ENCODE measurements at places on chromosomes 11 and 22.

- no peak for DNase-seq
Measured at GRCh38 chr11:12019337-12019736, 10.9 kb upstream of the DKK3 start.

DNA sequence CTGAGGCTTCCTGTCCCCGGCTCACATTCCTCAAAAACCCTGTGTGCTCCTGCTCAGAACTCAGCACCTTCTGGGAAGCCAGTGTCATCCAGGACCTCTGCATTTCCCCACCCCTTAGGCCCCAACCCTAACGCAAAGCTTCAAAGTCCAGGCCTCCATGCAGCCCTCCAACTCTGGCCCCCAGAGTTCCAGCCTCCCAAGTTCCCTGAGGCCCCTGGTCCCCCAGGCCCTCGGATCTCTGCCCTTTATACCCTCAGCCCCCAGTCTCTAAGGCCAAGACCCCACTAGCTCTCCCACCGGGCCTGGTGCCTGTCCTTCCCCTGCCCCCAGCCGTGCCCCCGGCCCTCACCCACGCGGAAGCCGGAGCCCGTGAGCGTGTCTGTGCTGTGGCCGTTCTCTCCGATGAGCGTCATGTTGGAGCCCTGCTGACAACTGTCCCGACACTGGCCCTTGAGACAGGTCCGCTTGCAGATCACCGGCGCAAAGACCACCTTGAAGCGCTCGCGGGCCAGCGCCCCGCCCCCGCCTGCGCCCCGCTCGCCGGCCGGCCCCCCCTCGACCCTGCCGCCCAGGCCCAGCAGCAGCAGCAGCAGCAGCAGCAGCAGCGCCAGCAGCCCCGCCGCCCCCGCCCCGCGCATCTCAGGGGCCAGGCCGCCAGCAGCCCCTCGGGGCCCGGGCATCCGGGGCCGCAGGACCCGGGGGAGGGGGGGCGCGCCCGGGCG is 718 bp downstream of the LTBP3 start:
- DNase-seq: no peak

- no peak for DNase-seq
Measured at GRCh38 chr11:116970485-116971292, 127.5 kb downstream of the SIK3 start.

DNA sequence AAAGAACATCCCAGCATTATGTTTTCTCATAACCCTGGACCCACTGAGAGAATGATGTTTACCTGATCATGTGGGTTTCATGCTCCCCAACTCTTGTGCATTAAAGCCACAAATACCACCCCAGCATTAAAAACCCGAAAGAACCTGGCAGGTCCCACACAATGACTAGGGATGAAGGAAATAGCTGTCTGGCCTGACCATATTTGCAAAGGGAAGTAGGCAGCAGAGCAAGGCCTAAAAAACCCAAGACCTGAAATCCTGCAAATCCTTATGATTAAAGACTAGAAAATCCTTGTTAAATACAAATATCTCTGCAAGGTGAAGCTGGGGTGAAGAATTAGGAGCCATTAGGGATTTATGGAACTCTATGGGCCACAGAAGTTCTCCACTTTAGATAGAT is 23.7 kb downstream of the PAK1 start:
- no peak for DNase-seq

- no peak for DNase-seq
Measured at GRCh38 chr11:79762279-79762921, 321.6 kb upstream of the TENM4 start.

- DNase-seq: no peak
Measured at GRCh38 chr11:57637626-57638004, 12.1 kb downstream of the YPEL4 start.

DNA sequence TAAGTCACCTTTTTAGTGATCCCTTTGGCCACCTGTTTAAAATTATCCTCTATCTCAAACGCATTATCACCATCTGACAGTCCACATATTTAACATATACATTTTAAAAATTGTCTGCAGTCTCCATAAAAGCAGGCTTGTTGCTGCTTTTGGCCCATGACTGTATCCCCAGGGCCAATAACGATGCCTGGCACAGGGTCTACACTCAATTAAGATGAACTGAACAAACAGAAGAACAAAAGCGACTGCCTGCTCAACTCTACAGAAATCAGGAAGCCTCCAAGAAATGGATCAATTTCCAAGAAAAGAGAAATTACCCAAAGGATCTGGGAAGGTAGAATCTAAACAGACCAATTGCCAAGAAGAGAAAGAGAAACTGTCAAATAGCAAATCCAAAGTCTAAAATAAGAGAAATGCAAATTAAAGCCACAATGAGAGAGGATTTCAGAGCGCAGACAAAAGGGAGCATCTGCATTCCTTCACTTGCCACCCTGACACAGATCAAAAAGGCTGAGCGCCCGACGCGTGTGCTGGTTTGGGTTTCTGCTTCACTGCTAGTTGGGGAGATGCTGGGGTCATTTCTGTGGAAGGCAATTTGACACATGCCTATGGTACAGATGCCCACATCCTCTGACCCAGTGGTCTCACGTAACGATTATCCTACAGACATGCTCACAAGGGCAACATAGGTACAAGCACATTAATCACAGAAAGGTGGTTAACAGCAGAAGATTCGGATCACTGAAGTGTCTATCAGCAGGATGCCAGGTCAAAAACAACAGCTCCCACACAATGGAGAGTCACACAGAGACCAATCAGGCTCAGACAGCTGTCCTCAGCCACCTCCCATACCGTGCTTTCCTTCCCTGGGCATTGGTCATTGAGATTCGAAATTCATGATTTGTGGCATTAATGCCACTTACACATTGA is 55.9 kb downstream of the SHISAL1 start:
- DNase-seq: no peak

DNA sequence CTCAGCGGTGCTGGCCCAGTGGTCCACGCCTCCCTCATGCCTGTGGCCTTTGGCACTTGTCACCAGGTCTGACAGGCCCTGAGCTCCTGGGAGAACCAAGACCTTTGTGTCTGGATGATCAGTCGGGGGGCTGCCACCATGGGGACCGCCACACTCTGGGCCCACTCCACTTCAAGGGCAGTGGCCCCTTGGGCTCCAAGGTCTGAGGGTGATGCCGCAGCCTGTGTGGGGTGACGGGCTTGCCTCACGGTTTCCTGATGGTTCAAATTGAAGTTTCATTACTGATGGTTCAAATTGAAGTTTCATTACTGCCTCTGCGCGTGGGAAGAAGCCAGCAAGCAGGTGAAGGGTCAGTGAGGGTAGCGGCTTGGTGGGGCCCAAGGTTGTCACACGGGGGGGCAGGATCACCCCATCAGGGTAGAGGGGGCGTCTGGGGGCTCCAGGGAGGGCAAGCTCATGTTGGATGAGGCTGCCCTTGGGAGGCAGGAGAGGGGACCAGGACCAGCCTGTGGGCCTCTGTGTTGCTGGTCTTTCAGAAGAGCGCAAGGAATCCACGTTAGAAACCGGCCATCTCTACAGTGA is 27.5 kb downstream of the TRMU start:
- DNase-seq: no peak

GRCh38 chr11:102974552-102975280 is 19.2 kb upstream of the MMP13 start:
- no peak for DNase-seq

DNA sequence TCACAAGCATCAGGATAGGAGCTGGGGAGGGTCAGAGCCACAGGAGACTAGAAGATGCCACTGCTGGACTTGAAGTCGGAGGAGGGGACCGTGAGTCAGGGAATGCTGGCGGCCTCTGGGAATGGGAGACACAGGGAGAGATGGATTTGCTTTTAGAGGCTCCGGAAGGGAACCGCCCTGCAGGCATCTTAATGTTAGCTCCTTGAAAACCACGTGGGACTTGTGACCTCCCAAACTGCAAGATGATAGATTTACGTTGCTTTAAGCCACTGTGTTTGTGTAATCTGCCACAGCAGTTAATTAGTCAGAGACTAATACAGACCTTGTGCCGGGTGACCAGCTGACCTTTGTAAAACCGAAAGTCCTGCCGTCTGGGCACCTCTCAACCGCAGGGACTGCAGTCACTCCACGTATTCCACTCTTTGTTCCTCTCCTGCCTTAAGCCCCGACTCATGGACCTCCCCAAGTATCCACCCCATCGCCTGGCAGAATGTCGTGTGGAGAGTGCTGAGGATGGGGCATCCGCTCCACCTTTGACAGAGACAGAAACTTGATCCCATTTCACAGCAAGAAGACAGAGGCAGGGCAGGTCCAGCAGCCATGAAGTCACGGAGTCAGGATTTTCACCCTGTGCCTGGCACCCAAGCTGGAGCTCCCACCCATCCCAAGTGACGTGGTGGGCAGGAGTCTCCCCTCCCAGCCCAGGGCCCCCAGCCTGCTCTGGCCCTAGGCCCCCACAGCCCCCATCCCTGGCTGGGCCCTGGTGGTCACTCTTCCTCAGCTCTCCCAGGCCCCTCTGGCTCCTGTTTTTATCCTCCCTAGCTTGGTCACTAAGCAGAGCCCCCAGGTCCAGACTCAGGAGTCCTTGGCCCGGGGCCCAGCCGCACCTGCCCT is 19.4 kb upstream of the CTSD start:
- no peak for DNase-seq

- no peak for DNase-seq
Measured at GRCh38 chr11:69656536-69657455, 15.8 kb downstream of the CCND1 start.

- DNase-seq: no peak
Measured at GRCh38 chr22:43128928-43129424, 14.2 kb downstream of the MCAT start.
